Globus pallidus (tissue), 1 donor: ENCODE measurements at places on chromosomes 12 and 14.

DNA sequence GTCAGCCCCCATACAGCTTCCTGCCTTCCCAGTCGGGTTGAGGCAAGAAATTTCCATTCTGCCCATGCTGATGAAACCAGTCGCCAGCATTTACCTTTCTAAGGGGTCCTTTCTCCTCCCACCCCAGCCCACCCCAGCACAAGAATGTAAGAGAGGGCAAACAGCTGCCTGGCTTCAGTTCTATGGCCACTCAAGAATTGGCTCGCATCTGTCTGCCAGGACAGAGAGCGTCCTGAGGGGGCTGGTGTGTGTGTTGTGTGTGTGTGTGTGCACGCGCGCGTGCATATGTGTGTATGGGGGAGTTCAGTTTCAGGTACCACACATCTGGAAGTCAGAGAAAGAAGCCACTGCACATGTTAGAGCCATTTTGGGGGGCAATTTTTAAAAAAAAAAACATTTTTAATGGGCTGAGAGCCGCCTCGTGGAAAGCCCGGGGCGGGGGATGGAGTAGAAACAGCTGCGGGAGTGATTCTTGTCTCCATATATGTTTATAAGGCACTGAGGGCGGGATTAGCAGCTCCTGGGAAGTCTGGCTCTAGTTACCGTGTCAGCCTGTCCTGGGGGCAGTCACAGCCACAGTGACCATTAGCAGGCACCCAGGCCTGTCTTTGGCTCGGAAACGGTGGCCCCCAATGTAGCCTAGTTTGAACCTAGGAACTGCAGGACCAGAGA is at the start of gene WNT5B:
Gene WNT5B, plus strand, starts transcription at position 566 of the 672 bp plus-strand sequence. CDS start 2,124 bp downstream, outside the sequence.
- no peak for DNase-seq

- no peak for DNase-seq
Measured at GRCh38 chr12:104752016-104752415, 206.1 kb downstream of the SLC41A2 start.

DNA sequence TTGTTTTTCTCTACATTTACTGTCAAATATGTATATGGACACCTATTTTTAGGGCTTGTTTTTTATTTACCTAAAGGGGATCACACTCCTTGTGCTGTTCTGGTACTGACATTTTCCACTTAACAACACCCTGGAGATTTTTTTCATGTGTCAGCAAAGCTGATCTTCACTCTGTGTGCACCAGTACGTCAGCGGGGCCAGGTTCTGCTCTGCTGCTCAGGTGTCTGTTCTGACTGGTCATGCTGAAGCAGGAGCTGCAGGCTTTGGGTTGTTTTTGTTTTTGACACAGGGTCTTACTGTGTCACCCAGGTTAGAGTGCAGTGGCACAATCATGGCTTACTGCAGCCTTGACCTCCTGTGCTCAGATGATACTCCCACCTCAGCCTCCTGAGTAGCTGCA is 81.9 kb upstream of the CCND2 start:
- no peak for DNase-seq

- DNase-seq = no peak
Measured at GRCh38 chr12:67508830-67509229, 139.7 kb upstream of the DYRK2 start.

DNA sequence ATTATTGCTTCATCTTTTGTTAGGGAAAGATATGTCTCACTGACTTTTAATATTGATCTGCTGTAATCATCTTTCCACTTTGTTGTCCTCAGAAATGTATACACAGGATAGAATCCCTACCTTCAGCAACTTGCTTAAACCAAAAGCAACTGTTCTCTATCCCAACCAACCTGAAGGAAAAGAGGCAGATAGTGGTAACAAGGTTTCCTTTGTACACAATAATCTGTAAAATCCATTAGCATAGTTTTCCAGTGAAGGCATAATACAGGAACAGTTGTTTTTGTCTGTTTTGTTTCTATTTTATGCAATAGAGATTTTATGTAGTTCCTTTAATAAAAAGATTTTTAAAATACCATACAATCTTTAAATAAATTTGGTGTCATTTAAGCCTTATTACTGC is 170.5 kb downstream of the PIK3C2G start:
- no peak for DNase-seq
